NCI-H2081 (cell line): ENCODE measurements at places on chromosomes 2 and 18.

GRCh38 chr2:171895786-171896185 is 1.7 kb upstream of the SLC25A12 start:
- DNase-seq: no peak

GRCh38 chr2:32812316-32812715 is 134.4 kb upstream of the LTBP1 start:
- no peak for DNase-seq

DNA sequence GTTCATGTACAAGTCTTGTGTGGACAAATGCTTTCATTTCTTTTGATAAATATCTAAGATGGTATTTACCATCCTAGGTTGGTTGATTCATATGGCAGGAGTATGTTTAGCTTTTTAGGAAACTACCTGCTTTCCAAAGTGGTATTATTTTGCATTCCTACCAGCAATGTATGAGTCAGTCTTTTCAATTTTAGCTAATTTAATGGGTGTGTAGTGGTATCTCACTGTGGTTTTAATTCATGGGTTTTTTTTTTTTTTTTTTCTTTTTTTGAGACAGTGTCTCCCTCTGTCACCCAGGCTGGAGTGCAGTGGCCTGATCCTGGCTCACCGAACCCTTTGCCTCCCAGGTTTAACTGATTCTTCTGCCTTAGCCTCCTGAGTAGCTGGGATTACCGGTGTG is 4.2 kb downstream of the ZNF512 start:
- no peak for DNase-seq

DNA sequence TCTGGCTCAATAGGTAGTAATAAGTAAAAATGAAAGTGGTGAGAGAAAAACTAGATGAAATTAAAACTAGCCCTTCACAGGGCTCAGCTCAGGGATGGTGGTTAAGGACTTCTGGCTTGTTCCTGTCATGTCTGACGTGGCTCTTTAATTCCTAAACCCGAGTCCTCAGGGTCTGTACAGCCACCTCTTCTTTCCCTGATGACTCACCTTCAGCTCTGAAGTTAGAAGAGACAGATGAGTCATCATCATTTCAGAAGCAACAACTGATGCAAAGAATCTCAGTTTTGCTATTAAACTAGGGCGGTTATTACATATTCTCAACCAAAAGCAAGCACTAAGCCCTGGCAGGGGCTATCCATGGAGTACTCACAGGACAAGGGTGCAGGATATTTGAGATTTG is 24.0 kb upstream of the ITGB6 start:
- no peak for DNase-seq

- no peak for DNase-seq
These were observed 2.3 kb downstream of the FKBP1B start for GRCh38 chr2:24051833-24052232.

DNA sequence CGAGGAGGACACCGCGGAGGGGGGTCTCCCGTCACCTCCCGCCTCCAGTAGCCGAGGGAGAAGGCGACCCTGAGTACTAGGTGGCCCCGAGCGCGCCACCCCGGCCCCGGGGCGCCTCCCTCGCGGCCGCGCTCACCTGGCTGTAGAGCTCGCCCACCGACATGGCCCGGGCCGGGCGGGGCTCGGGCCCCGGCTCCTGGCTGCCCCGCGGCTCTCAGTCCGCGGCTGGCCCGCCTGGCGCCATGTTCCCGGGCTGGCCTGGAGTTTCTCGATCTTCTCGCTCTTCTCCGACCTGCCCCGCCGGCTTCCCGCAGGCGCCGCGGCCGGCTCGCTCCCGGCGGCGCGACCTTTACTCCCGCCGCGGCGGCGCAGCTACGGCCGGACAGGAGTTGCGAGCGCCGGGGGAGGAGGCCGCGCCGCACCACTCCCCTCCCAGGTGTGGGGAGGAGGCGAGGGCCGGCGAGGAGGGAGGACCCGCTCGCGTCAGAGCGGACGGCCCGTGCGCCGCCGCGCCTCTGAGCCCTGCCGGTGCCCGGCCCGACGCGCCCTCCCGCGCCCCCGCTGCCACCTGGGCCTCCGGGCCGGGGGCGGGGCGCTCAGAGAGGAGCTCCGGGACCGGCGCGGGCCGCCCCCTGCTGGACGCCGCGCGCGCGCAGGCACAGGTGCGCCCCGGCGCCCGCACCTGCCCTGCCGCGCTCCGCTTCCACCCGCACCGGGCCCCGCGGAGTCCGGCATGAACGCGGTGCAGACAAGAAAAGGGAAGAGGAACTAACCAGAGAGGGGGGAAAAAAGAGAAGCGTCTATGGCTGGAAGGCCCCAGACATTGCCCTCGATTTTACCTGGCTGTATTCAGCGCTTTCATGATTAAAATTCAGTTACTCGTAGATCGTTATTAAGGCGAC is at the start of gene MYO5B:
Gene MYO5B (minus strand): TSS at position 517 of the 902 bp plus-strand sequence. CDS start 354 bp downstream, at position 163.
- DNase-seq: peak; percentile 44
